Lung (tissue), 17 donors: ENCODE measurements at places on chromosomes 4 and X.
A peak's percentile ranks its signal among the peaks of the same experiment; 100 is the strongest.

DNA sequence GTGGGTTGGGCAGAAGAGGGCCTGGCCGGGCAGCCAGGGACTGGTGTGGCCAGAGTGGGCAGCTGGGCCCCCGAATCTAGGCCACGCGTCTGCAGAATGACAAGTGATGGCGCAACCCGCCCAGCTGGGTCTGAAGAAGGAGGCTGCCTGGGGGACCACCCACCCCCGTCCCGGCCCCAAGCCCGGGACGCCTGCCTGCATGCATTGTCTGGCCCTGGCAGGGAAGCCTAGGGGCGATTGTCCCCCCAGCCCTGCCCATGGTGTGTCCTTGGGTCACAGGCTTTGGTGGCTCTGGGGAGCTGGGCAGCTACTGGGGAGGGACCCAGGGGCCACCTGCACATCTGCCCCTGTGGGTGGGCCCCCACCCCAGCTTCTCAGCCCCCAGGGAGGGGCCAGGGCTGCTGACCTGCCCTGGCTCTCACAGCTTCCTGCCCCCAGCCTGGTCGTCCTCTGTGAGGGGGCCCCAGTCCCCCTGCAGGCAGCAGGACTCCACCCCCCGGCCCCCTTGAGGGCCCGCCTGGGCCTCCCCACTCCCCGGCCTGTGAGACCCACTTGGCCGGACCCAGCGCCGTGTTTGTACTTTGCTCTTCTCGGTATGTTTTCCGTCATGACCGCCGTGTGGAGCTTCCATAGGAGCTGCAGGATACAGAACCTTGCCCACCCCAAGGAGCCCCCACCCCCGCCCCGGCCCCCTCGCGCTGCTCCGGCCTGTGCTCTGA, 4.9 kb downstream of the FGFR3 start:
- peak; percentile 84 for DNase-seq

DNA sequence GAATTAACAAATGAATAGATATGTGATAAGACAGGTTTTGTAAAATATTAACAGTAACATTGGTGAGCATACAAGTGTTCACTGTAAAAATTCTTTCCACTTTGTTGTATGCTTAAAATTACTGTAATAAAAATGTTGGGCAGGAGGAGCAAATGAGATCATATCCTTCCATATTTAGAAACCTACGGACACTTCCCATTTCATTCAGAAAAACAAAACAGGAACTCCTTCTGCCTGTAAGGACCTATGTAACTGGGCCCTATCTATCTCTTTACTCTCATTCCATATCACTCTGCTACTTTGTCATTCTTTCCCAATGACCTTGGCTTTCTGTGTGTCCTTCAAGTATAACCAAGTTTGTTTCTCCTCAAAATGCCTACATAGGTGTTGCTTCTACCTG, 53.7 kb upstream of the SLC39A8 start:
- no peak for DNase-seq

- peak; percentile 42 for DNase-seq
Observed at GRCh38 chr4:180932370-180933001, 1310.7 kb upstream of the TENM3 start.

DNA sequence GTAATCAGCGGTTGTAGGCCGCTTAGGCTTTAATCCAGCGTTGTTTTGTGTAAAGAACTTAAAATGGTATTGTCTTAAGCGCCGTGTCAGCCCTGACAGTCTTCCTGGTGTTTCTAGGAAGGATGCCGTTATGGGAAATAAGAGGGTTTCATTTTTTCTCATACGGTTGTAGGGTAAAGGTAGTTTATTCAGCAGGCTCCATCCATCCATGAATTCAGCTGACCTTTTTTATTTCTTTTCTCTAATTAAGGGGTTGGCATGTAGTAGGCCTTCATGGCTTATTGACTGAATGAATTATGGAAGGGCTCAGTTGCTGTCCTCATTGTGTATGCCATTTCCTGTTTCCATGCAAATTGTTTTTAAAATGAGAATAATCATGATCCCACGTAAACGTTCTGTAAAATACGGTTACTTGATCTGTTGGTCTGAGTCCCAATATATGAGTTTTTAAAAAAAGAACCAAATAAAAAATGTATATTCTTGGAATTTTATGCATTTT, 693 bp downstream of the OCIAD1 start:
- no peak for DNase-seq

- DNase-seq, result no peak
Observed at GRCh38 chr4:6935965-6936364, 26.3 kb downstream of the TBC1D14 start.

DNA sequence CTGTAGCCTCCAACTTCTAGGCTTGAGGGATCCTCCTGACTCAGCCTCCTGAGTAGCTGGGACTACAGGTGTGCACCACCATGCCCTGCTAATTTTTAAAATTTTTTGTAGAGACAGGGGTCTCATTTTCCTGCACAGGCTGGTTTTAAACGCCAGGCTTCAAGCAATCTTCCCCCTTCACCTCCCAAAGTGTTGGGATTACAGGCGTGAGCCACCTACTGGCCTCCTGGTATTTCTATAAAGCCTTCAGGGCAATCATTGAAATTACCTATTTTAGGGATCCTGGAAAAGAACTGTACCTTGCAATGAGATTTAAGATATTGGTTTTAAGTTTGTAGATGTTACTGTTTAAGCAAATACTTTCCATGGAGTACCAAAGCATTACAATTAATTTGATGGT, 13.5 kb upstream of the PLS3 start:
- no peak for DNase-seq
